ENCODE measurements at places on chromosomes 5 and 9.
A peak's percentile ranks its signal among the peaks of the same experiment; 100 is the strongest.

- no peak for DNase-seq
These were observed 149.6 kb upstream of the ATP10B start for GRCh38 chr5:161001604-161002003.

DNA sequence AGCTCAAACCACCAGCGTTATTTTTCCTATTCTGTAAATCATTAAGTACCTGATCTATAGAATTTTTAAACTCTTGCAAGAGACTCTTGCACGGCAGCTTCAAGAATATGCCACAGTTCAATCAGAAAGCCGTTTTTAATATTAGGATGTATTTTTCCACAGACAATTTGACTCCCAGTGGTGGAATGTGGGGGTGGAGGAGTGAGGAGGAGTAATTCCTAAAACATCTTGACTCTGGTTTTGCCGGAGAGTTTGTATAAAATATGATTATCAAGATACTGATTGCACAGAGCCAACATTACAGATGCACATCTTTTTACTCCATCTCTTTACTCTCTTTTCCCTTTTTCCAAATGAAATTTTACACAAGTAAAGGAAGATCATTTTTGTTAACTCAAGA, 288.3 kb downstream of the ENC1 start:
- DNase-seq = no peak

DNA sequence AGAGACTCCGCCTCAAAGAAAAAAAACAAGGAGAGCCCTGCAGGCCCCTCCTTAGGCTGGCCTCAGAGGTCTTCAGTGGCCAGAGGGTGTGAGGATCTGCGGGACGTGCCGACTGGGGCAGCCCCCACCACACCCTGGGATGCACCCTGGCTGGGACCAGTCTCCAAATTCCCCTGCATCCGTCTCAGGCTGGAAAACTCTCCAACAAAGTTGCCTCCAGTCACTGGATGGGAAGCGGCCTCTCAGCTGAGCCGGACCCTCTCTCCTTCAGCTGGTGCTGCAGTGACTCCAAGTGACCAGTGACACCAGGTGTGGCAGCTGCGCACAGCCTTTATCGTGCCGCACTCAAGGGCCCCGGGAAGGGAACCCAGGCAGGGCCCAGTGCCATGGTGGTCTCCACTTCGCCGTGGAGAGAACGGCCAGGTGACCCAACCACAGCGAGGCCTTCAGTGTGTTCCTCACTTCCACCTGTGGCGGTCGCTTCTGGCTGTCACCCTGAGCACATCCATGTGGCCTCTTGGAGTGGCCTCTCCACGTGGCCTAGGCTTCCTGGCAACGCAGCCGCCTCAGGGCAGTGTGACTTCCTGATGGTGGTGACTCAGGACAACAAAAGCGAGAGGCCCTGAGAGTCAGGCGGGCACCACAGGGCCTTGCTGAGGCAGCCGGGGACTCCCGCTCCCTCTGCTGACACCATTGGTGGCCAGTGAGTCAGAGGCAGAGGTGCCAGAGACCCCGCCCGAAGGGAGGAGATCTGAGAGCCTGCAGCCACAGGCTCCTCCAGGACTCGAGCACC, 19.3 kb upstream of the CAMSAP1 start:
- no peak for DNase-seq

- peak; percentile 15 for DNase-seq
These were observed 498 bp downstream of the HAUS6 start for GRCh38 chr9:19102181-19102630.

DNA sequence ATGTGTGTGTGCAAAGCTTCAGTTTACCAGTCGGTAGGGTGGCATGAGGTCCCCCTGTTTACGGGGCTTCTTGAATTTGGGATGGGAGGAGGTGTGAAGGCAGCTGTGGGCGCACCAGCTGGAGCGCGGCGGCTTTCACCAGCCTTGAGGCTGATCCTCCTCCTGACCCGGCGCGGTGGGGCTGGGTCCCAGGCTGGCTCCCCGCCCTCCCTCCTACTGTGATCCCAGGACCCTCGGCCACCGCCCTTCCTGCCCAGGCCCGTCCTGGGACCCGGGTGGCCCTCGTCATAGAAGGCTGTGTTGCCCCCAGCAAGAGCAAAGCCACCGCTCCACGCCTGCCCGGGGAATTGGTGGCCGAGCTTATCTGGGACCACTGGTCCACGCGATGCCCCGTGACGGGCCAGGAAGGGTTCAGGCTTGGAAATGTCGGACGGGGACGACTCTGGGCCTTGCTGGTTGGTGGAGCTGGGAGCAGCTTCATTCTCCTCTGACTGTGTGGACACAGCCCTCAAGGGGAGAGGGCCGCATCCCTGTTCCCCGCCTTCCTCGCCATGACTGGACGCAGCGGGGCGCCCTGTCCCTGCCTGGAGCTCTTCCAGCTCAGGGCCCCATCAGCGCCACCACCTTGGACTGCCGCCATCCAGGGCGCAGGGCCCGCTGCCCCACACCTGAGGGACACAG, 271.1 kb upstream of the IRX1 start:
- DNase-seq = no peak

- DNase-seq = no peak
These were observed 328.2 kb downstream of the SLIT3 start for GRCh38 chr5:168972731-168973130.

DNA sequence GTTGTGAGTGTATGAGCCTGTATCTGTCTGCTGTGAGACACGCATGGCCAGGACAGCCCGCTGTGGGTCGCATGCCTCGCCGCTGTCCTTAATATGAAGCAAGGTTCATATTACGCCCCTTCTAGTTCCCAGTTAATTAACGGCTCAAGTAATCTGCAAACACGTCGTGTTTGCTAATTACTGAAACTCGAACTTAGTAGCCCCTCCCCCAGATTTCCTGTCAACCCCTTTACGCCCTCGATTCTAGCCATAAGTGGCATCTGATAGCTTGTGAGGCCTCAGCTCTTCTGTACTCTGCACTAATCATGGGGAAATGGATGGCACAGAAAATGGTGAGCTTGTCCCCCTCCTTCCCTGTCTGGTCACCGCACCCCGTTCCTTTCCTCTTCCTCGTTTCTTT, 116.9 kb upstream of the OTULINL start:
- no peak for DNase-seq

DNA sequence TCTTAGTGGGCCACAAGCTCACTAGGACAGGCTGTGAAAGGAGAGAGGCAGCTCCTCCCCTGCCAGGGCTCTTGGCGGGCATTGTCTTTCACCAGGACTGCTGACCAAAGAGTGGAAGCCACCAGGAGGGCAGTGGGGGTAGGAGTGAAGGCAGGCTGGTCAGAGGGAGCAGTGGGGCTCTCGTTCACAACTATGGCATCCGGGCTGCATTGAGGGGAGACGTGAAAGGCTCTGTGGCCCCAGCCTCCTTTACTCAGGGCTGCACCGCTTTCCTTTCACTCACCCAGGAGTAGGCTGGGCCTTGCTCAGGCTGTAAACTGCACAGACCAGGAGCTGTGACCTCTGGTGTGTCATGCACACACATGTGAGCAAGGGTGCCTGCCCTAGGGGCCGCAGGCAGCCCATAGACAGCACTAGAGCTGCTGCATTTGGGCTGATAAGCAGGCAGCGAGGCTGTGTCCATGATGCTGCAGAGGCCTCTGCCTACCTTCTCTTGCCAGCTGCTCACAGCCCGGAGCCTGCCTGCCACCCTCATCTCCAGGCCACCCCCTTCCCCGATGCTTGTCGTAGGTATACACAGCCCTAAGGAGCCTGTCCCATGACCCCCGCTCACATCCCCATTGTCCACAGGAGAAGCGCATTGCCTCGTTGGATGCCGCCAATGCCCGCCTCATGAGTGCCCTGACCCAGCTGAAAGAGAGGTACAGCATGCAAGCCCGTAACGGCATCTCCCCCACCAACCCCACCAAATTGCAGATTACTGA, 130.4 kb downstream of the DAB2IP start:
- no peak for DNase-seq

DNA sequence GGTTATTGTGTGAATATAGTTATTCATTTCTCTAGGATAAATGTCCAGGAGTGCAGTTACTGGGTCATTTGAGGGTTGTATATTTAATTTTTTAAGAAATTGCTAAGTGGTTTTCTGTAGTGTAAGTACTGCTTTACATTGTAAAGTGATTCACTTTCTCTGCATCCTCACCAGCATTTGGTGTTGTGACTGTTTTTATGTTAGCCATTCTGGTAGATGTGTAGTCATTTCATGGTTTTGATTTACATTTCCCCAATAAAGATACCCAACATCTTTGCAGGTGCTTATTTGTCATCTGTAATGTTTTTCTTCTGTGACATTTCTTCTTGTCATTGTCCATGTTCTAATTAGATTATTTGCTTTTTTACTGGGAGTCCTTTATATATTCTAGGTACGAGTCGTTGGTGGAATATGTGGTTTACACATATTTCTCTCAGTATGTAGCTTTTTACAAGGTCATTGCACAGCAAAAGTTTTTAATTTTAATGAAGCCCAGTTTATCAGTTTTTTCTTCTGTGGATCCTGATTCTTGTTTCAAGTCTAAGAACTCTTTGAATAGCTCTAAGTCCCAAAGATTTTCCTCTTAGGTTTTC, 34.0 kb downstream of the SCGB3A1 start:
- no peak for DNase-seq

GRCh38 chr5:80864706-80865435, 95.3 kb upstream of the RASGRF2 start:
- no peak for DNase-seq

GRCh38 chr5:82799361-82800077, 277.7 kb downstream of the TMEM167A start:
- no peak for DNase-seq

DNA sequence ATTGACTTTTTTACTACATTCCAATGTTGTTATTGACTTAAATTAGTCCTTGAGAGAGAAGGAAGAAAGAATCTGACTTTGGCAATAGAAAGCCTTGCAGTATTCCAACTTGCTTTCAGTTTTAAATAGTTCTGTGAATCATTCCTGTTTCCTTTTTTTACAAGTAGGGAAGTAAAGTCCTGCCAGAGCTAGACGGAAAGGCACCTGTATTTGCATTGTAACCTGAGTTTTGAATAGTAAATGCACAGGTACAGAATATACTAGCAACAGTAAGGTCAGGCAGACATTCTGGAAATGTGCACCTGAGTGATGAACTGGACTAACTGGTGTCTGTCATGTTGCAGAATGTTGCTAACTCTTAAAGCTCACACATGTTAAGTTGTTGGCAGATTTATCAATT, 100.9 kb downstream of the PRKACG start:
- DNase-seq = no peak

GRCh38 chr5:156135531-156135930, 191.4 kb upstream of the SGCD start:
- DNase-seq = no peak

- DNase-seq = no peak
These were observed 146.1 kb upstream of the TSLP start for GRCh38 chr5:110925398-110925797.

DNA sequence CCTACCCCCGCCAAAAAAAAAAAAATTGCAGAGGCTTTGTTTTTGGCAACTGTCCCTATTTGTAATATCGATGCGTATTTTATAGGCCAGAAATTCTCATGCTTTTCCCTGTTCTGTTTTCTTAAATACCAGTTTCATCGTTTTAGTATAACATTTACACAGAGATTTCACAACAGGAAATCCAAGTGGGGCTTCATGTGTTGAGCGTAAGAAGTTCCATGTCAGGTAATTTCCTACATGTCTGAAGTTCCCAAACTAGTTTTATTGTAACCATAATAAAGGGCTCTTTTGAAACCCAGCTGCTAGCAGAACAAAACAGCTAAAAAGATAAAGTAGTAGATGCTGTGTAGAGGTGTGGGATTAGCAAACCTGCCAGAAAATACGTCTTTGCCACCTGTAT, 4.2 kb downstream of the SMC5 start:
- no peak for DNase-seq

DNA sequence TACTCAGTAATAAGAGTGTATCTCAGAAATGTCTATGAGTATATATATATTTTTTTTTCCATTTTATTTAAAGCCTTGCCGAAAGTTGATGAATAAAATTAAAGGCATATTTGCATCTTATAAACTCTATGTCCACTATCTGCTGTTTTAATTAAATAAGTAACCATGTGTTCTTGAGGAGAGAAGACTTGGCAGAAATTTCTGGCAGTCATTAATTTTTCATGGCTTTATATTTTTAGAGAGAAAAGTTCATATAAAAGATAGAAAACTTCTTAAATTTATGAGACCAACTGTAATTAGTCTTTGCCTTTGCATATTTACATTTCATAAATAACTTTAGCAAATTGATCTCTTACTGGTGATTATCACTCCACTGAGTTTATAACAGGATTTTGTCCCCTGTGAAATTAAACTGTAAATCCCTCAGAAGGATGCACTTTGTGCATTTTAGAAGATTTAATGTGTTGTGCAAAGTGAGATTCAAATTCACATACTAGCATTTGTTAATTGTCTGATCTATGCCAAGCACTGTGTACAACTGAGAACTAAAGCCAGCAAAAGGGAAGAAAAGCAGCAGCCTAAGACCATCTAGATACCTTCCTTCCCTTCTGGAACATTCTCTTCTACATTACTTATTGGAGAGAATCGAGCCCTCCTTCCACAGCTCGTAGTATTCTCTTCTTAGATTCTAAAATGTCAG, 108.7 kb downstream of the SNCAIP start:
- no peak for DNase-seq

- DNase-seq = no peak
These were observed 98.7 kb upstream of the PDE4D start for GRCh38 chr5:59992206-59992605.

- no peak for DNase-seq
These were observed 16.9 kb downstream of the ADAMTSL1 start for GRCh38 chr9:18490641-18491370.

- no peak for DNase-seq
These were observed 206.3 kb downstream of the EFNA5 start for GRCh38 chr5:107464416-107464815.

DNA sequence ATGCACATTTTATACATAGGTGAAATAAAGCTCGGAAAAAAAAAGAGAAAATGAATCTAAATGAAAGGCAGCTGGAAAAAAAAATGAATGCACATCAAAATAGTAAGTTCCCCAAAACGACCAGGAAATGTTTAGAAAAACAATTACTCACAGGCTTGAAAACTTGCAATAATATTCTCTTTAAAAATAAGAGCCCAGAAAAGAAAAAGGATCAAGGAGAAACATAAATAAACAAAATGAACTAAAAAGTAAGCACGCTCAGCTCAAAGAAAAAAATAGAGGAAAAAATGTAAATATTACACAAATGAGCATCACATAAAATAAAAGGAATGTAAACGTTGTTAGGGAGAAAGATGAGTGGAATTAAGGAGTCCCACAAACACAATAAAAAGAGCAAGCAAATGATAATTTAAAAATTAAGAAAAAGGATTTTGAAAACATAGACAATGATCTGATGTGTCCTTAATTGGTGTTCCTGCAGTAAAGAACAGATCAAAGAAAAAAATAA, 54.2 kb downstream of the SLC27A6 start:
- DNase-seq = no peak

- DNase-seq = no peak
These were observed 903.8 kb downstream of the EFNA5 start for GRCh38 chr5:106766916-106767315.

GRCh38 chr9:124351672-124352468, 63.4 kb downstream of the PSMB7 start:
- no peak for DNase-seq

DNA sequence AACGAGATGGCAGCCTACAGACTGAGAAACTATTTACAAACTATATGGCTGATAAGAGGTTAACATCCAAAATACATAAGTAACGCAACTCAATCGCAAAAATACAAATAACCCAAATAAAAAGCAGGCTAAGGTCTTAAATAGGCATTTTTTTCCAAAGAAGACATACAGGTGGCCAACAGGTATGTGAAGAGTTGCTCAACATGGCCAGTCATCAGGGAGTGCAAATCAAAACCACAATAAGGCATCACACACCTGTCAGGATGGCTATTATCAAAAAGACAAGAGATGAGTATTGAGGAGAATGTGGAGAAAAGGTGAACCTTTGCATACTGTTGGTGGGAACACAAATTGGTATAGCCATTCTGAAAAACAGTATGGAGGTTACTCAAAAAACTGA, 73.5 kb downstream of the CAMSAP1 start:
- no peak for DNase-seq
